ENCODE measurements at places on chromosomes 3 and 15.

- DNase-seq: no peak
Observed at GRCh38 chr3:113103588-113103987, 107.8 kb upstream of the BOC start.

DNA sequence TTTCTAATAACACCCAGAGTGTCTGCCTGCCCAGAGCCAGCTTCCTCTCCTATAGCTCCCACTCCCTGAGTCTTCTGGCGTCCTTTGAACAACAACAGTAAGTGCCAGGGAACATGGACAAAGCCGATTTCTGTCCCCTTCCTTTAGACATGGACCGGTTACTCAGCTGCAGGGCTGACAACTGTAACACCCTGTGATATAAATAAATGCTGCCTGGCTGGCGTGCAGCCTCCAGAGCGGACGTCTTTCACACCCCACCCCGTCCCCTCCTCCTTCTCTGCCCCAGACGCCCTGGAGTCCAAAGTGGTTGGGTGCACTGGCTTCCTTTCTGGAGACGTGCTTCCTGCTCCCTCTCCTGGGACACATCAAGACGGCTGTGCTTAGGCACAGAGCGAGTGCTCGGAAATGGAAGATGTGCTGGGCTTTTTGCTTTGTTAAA, 281.9 kb upstream of the LRRFIP2 start:
- DNase-seq: no peak

GRCh38 chr3:167728632-167729323, 5.9 kb downstream of the PDCD10 start:
- no peak for DNase-seq

GRCh38 chr3:133753779-133754164, 7.6 kb downstream of the TF start:
- no peak for DNase-seq

GRCh38 chr3:106337116-106337515, 468.3 kb upstream of the CBLB start:
- DNase-seq: no peak

DNA sequence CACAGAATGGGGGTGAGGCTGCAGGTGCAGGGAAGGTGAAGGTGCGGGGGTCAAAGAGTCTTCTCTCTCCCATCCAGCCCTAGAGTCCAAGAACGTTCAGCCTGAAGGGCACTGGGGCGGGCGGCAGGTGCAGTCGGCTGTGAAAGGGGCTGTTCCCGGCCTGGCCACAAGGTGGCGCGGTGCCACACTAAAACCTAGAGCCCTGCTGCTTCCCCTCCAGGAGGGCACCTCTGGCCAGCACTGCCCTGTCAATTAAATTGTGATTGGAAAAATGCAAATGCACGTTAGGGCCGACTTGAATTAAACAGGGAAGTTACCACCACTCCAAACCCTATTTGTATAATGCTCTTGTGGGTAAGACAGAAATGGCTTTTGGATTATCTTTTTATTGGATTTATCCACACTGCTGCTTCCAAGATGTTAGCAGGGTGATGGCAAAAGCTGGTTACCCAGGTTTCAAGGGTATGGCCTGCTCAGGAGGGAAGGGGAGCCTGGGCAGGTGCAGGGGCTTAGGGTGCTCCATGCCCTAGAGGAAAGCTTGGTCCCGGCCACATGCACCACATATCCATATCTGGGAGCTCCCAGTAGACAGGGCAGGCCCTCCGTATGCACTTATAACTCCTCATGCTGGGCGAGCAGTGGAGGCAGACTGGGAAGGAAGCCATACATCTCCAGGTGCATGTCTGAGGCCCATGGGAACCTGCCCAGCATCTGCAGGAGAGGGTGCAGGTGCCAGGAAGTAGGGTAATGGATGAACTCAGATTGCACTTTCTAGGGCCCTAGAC, 119.8 kb downstream of the ADCY5 start:
- DNase-seq: peak; percentile 83

GRCh38 chr3:53044711-53045517, 959 bp downstream of the SFMBT1 start:
- peak; percentile 59 for DNase-seq

- DNase-seq: no peak
Observed at GRCh38 chr15:92843326-92843725, 56.8 kb upstream of the CHD2 start.

DNA sequence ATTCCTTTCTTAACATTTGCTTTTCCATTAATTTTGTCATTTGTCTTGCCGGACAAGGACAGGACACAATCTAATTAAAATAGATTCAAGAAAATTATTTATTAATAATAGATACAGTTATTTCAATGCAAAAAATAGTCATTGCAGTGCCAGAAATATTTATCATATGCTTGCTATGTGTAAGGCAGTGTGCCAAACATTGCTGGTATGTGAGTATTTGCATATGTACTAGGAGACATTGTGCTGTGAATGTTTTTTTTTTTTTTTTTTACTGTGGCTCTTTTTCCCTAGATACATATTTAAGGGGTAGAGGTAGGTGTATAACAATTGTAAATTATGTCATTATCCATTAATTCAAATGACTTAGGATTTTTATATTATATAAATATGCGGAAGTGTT, 23.3 kb downstream of the SPRED1 start:
- no peak for DNase-seq

DNA sequence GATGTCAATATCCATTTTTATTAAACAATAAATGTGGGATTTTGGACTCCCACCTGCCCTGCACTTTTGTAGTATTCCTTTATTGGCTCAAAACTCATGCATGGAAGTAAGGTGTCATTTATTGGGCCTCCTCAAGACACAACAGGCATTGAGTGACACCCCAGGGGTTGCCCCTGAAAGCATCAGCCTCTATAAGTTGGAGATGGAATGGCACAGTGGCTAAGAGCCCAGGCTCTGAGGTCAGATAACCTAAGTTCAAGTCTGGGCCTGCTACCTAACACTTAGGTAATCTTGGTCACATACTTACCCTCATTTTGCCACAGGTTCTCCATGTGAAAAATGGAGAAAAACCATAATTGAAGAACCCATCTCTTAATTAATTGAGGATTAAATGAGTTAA, 4.6 kb downstream of the CAPN3 start:
- no peak for DNase-seq

- no peak for DNase-seq
Observed at GRCh38 chr15:62392376-62392775, 227.3 kb upstream of the C2CD4B start.

DNA sequence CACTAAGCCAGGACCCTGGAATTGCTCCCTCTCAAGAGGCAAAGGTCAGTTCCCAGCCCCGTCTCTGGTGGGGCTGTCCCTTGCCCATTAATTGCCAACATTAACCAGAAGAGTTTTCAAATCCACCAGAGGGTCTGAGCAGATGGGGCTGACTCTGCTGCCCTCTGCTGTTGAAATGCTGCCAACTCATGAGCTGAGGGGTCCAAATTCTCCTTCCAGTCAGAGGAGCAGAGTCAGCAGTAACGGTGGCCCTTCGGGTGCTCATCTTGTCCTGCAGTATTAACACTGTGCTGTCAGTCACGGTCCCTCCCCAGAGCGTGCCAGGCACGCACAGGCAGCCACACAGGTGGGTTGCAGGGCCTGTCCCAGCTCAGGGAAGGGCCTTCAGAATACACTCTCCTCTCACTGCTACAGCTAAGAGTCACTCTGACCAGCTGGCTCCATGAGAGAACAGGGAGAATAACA, 10.7 kb upstream of the SPTBN5 start:
- DNase-seq: peak; percentile 73

DNA sequence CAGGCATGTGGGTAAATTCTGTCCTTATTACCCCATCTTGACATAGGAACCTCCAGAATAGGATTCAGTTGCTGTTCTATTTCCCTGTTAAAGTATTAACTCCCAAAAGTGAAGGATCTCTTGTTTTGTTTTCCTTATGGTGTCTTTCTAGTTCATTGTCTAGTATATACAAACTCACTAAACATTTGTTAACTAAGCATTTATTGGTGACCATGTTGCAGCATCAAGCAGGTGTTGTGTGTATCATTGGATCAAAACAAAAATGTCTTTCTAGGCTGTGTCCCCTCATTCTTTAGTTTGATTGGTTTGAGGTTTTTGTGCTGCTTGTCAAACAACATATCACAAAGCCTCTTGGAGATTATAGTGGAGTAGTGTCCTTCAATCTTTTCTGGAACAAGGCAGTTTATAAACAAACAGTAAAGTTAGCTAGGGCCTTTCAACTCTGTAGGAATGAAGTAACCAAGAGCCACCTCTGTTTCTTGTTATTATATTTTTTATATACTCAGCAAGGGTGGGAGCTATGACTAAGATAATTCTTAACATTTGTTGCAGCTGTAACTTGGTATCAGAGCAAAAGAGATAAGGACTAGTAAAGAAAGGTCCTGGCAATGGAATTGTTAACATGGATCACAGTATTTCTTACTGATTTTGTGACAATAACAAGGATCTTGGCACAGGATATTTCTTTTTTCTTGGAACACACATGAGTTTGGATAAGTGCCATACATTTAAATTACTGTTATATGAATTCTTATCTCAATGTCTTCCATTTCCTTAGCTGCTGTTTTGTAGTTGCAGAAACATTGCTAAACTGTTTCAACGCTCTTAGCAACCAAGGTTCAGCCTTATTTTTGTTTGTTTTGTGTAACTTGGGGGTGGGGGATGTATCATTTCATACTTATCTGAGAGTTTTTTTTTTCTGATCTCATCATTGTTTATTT, 49.3 kb downstream of the TMOD3 start:
- no peak for DNase-seq

- no peak for DNase-seq
Observed at GRCh38 chr3:190089711-190090110, 31.0 kb downstream of the P3H2 start.

GRCh38 chr3:38054499-38055001, 15.5 kb downstream of the DLEC1 start:
- DNase-seq: no peak

- DNase-seq: no peak
Observed at GRCh38 chr3:143163562-143164100, 44.1 kb downstream of the CHST2 start.

DNA sequence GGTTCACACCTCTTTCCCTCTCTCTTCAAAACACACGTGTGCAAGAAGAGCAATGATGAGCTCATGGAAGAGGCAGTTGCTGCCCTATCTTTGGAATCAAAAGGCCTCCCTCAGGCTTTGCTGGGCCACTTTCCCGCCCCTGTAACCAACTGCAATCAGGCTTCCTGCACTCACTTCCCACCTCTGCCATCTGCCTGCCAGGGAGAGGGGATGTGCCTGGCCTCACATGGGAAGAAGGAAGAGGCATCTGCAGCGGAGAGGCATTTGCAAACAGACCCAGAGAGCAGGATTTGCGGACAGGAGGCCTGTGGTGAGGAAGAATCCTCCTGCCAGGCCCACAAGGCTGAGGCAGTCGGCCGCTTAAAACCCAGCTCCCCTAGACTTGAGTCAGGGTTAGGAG, 175.6 kb upstream of the ATP10A start:
- DNase-seq: no peak

- no peak for DNase-seq
Observed at GRCh38 chr3:132650153-132650552, 9.5 kb downstream of the ACAD11 start.

- DNase-seq: no peak
Observed at GRCh38 chr3:134372396-134373270, 1.6 kb downstream of the AMOTL2 start.

DNA sequence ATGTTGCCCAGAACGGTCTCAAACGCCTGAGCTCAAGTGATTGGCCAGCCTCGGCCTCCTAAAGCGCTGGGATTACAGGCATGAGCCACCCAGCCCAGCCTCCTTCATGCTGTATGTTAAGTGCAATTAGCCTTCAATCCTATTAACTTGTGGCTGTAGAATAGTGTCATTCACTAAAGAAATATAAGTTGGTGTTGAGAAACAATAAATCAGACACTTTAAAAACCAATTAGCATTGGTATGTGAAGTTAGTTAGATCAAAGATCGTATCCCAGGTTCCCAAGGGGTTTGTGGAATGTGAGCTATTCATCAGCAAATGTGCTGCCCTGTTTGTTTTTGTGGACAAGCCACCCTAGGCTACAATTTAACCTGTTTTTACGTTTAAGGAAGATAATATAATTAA, 11.0 kb upstream of the PIK3CB start:
- DNase-seq: no peak
